DMS53 (cell line): ENCODE measurements at places on chromosomes 5 and 9.

GRCh38 chr5:10301266-10301665 is 6.4 kb downstream of the CMBL start:
- DNase-seq: no peak

- peak; percentile 89 for DNase-seq
Measured at GRCh38 chr5:138068742-138069600, 14.9 kb upstream of the WNT8A start.

GRCh38 chr5:78405829-78406750 is 45.7 kb downstream of the SCAMP1 start:
- no peak for DNase-seq

DNA sequence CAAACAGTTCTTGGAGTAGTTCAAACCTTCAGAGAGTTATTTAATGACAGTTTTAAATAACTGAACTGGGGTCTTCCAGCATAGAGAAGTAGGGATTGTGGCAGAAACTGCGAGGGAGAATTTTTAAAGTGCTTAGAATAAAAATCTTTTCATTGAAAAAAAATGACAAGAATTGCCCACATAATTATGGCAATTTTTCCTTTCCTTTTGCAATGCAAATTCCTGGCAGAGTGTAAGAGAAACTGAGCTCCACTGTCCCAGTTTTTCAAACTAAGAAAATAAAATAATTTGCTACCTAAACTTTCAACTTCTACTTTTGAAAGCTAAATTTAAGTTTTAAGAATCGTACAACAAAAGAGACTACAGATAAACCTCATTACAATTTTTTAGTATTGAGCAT is 2.3 kb upstream of the PTGER4 start:
- DNase-seq: no peak

GRCh38 chr9:92727716-92728700 is 36.6 kb downstream of the BICD2 start:
- no peak for DNase-seq
